ENCODE measurements at places on chromosomes 12 and 14.

DNA sequence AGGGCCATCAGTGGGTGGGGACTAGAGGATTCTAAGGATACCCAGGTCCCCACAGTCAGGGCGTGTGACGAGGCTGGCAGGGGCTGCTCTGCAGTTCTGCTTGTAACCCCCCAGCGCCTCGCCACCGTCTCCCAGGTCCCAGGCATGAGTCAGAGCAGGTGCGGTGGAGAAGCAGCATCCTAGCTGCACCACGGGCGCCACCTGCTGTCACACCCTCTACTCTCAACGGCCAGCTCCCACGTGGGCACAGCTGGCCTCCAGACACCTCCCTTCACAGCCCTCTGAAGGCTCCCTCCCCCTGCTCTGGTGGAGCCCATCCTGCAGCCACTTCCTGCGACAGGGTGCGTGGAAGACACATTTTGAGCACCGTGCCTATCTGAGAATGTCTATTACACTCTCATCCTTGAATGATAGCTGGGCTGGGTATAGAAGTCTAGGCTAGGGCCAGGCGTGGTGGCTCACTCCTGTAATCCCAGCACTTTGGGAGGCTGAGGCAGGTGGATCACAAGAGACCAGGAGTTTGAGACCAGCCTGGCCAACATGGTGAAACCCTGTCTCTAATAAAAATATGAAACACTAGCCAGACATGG is 6.9 kb upstream of the NUDT14 start:
- no peak for DNase-seq

DNA sequence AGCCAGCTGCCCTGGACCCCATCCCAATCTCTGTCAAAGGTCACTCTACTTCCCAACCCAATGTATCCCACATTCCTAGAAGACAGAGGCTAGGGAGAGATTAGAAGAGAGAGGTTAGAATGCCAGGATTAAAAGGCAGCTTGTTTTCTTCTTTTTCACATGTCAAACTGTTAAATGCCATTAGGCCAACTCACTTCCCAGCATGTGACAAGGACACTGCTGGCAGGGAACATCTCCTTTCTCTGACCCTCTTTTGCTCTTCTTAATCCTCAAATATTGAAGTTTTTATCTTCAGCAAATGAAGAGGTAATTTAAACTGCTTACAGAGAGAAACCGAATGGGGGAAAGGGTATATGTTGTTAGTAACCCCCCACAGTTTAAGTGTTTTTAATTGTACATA is 89.1 kb downstream of the BBS10 start:
- DNase-seq: no peak

- DNase-seq: no peak
These were observed 633.5 kb downstream of the RERGL start for GRCh38 chr12:17456486-17456885.

DNA sequence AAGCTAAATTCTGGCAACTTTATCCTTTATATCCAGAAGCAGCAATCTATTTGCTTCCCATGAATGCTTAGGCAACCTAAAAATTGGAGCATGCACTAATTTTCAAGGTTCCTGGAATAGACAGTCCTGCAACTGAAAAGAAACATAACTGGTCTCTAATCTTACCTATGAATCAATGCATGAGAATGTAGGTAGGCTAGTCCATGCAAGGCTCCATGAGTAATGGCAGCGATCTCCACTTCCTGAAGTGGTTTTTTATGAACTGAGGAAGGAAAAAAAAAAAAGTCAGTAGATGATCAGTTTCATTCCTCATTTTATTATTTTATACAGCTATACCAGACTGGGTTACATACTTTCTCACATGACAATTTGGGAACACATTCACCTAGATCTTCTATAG is 102.0 kb downstream of the PEBP1 start:
- DNase-seq: no peak

DNA sequence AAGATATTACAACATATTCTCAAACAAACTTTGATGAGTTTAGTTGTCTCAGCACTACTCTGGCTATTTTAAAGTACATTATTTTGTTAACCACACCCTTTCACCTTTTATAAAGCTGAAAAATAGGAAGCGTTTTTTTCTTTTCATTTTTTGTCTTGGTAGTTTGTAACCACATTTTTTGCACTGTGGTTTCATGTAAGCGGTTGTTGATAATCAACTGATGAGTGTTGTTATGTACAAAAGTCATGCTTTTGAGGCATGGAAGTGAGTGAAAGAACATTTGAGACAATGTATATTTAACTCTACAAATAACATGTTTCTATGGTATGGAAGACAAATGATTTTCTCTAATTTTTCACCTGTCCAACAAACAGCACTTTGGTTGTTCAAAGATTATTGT is 52.1 kb upstream of the ATP2B1 start:
- no peak for DNase-seq

- DNase-seq: no peak
These were observed 848 bp downstream of the CTDSP2 start for GRCh38 chr12:57845478-57846284.

DNA sequence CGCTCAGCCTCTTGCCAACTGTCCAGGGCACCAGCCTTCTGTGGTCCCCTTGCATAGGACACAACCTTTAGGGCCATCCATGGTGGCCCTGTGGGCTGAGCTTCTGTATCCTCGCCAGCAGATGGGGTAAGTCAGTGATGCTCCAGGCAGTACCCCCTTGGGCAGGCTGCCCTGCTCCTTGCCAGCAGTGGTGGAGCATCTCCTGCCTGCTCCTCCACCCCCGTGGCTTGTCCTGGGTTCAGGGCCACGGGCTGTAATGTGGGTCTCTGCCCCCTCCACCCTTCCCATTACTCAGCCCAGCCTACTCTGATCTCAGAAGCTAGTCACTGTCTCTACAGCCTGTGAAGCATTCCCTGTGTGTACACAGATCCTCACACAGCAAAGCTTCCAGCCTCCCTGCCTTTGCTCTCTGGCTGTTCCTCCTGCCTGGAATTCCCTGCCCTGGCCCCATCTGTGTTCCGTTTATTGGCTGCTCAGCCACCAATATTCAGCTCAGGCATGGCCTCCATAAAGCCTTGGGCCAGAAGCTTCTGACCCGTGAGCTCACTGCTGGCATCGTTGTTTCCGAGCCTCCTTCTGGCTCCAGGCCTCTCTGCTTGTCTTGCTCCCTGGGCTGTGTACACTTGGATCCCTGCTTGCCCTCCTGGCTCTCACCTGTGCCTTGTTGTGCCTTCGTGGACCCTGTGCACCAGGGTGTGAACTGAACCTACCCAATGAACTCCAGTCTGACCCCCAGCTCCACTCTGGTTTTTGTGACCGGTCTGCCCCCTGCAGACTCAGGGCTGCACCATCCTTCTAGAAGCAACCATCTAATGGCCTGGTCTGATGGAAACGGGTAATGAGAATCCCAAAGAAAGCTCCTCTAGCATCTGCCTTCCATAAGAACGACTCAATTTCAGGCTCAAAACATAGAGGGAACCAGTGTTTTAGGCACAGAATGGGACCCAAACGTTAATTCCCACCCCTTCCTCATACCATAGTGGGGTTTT is 177.0 kb upstream of the PRMT8 start:
- no peak for DNase-seq

DNA sequence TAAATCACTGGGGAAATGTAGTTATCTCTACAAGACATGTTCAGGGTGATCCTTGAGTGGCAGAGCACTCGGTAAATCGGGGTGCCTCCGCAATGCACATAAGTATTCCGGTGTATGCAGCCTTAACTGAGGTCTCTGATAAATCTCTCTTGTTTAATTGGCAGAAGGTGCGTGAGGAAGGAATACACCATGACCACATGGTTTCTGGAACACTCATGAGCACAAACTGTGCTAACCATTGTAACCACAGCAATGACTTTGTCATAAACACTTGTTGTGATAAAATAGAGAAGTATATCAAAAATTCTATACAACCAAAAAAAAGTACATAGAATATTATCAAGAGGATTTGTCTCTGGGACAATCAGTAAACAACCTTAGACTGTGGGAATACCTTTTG is 146.8 kb upstream of the DIO2 start:
- DNase-seq: no peak

- DNase-seq: no peak
These were observed 65.0 kb downstream of the FOXN4 start for GRCh38 chr12:109244073-109244472.

GRCh38 chr12:106602076-106602475 is 19.3 kb downstream of the RFX4 start:
- DNase-seq: no peak

DNA sequence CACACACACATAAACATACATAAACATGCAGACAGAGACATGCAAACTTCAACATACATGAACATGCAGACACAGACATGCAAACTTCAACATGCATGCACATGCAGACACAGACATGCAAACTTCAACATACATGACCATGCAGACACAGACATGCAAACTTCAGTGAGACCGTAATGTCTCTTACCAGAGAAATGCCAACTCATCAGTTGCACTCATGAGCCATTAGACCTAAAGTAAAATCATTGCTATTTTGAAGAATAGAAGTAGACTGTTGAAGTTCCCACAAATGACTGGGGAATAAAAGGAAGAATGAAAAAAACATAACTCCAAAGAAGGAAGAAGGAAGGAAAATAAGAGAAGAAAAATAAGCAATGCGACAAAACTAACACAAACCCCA is 1044.0 kb upstream of the TMEM132C start:
- no peak for DNase-seq

DNA sequence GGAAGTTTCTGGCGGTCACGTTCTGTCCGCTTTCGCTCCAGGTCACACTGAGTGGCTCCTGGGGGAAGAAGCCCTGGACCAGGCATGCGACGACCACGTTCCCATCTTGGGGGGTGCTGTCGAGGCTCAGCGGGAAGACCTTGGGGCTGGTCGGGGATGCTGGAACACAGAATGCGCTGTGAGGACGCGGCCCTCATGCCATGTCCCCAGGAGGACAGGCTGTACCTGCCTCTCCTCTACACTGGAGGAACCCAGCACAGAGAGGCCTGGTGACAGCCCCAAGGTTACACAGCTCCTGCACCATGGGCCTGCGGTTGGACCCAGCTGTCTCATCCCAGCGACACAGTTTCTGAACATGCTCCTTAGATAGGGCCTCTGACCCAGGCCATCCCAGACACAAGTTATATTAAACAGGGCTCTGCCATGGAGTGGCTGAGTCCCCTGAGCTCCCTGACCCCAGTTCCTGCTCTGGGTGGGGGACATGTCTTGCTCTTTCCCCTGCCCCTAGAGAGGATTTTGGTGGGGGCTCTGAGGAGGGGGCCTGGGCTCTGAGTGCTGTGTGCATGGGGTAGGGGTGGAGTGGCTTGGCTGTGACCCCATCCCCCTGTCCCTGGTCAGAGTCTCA is 62.0 kb downstream of the TMEM121 start:
- DNase-seq: no peak

GRCh38 chr12:61538951-61539350 is 721.3 kb upstream of the USP15 start:
- no peak for DNase-seq

- no peak for DNase-seq
These were observed 18.1 kb downstream of the RFC5 start for GRCh38 chr12:118034429-118035189.

GRCh38 chr12:49358483-49359141 is 8.7 kb upstream of the SPATS2 start:
- no peak for DNase-seq

DNA sequence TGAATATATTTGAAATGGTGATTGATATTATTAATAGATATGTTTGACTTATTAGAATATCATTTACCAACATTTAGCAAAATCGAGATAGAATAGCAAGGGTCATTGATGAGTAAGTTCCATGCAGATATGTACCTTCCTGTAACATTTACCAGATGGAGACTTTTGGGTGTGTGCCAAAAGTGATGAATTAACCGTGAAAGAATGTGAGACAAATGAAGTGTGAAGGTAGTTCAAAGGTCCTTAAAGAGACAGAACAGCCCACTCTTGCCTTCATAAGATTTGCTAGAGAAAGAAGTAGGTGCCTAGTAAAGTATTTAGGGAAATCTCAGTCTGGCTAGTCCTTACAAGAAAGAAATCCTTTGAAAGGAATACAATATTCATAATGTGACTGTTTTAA is 45.5 kb downstream of the FGD4 start:
- no peak for DNase-seq

DNA sequence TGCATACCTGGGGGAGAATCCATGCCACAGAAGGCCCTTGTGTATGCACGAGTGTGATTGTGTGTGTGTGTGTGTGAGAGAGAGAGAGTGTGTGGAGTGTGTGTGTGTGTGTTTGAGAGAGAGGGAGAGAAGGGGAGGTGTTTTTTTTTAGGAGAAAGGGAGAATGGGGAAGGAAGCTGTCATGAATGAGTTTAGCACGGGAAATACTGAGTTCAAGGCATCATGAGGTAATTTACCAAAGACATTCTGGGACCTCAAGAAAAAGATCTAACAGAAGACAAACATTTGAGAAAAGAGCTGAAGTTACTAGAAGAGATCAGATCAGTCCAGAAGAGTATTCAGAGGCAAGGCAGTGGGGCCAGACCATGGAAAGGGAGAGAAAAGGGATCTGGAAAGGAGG is 157.1 kb downstream of the TTC7B start:
- DNase-seq: no peak

Measured in T1000 (cell line).